Activated CD4-positive, alpha-beta T cell treated with anti-CD3 and anti-CD28 coated beads for 4 hours (primary cell): ENCODE measurements at places on chromosomes 3 and 15.

GRCh38 chr3:53820756-53821580 is 25.3 kb downstream of the CHDH start:
- no peak for DNase-seq

DNA sequence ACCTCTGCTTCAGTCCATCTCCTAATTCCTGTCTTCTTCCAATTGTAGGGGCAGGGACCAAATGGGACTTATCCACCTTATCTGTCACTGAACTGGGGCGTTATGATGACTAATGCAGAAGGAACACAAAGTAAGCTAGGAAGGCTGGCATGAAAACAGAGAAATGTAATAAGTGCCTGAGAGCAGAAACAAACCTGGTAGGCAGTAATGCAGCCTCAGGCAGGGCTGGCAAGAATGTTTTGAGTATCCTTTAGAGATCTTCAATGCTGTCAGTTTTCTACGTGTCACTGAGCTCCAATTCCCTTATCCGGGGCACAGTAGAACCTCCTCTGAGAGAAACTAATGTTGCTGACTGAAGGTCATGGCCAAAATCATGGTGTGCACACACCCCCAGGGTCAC is 246.2 kb upstream of the TBL1XR1 start:
- no peak for DNase-seq

- DNase-seq = peak; percentile 38
Observed at GRCh38 chr3:184261854-184262763, 756 bp upstream of the CAMK2N2 start.

DNA sequence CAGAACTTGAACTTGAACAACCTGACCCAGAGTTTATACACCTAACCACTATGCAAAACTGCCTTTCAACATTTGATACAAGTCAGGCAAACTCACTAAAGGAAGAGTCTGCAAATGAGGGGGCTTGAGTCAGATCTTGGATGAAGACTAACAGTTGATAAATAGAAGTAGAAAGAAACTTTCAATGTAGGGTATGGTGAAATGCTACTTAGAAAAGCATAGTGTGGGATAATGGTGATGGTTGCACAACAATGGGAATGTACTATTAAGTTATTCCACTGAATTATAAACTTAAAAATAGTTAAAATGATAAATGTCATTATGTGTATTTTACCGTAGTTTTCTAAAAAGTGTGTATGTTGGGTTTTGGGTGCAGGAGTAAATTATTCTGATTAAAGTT is 19.7 kb upstream of the ZNF280D start:
- DNase-seq = no peak

- DNase-seq = no peak
Observed at GRCh38 chr3:50256978-50257890, 11.7 kb upstream of the SEMA3B start.

DNA sequence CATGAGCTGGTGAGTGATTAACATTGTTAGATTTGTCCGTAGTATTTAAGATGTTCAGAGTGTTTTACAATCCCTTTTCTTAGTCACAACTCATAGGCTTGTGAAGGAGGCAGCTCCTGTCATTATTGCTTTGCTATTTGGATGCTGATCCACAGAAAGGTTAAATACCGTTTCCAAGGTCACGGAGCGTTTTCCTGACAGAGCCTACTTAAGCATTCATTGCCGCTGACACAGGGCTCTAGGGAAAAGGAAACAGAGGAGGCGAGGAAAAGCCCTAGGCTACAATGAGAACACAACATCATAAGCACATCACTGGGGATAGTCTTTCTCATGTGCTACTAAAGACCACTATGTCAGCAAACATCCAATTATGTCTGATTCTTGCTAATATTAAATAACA is 38.5 kb upstream of the CPB1 start:
- DNase-seq = no peak

- no peak for DNase-seq
Observed at GRCh38 chr15:41259546-41260189, 28.6 kb downstream of the CHP1 start.

- DNase-seq = no peak
Observed at GRCh38 chr15:70132139-70132538, 34.4 kb upstream of the TLE3 start.

DNA sequence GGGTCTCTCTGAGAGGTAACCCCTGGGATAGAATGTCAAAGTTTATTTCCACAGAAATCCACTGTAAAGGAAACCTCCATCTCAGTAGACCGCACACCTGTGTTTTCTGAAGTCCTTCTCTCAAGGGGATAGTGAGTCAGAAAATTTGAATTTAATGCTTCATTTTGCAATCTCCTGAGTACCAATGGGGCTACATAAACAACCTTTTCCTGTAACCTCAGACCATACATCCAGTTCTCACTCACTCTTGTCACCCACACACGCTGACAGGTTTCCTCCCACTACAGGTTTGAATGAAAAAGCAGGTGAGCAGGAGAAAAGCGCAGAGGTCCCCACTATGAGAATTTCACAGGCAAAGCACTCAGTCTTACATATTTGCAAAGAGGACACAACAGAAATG is 165.3 kb upstream of the MCTP2 start:
- no peak for DNase-seq

DNA sequence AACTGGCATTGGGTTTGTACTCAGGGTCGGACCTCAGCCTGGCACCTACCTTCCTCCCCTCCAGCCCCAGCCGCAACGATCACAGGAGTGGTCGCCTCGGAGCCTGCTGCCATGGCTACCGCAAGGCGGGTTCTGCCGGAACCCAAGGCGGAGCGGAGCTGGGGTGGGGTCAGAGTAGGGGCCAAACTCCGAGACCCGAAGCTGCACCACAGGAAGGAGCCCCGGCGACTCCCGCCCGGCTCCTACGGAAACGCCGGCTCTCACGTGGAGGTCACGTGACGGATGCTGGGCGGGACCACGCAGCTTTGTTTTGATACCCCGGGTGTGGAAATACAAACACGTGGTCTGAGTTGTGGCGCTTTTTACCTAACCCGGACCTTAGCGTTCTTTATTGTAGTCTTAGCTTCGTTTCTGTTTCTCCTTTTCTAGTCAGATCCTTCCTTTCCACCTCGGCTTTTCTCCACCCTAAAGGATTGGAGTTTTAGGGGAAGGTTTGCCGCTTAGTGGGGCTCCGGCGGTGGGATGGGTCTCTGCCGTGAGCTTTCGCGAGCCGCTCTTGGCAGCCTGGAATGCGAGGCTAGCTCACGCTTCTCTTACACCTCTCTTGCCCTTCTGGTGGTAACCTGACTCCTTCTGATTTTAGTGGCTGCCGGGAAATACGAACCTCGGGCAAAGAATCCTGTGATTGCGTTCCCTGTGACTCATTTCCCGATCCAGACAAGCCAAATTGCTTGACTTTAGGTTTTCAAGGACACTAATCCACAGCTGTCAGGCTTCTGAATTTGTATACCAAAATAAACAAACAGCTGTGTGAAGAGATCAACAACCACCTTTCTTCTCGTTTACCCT is at the start of gene HSPBAP1:
HSPBAP1 (minus strand) TSS at position 264 of the 849 bp plus-strand sequence; CDS start at position 113, 151 bp downstream.
- DNase-seq = peak; percentile 83

- DNase-seq = no peak
Observed at GRCh38 chr15:76201536-76202255, 109.6 kb downstream of the ETFA start.

DNA sequence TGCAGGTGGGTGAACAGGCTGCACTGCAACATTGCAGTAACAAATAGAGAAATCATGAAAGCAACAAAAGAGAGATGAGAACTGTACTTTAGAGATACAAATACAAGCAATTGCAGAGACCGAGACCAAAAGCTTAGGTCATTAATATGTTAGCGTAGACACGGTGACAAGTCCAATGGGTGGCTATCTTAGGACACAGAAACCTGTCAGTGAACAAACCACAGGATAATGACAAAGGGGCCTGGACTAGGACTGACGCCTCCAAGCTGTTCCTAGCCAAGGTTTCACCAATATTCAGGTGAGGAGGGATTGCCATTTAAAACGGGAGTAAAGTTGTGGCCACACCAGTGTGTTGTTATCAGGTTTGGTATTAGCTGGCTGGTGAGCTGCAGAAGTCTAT is 41.7 kb upstream of the BLM start:
- DNase-seq = no peak

- no peak for DNase-seq
Observed at GRCh38 chr3:71578054-71578751, 5.3 kb downstream of the FOXP1 start.

GRCh38 chr3:127114337-127115070 is 78.4 kb upstream of the PRR23E start:
- no peak for DNase-seq

DNA sequence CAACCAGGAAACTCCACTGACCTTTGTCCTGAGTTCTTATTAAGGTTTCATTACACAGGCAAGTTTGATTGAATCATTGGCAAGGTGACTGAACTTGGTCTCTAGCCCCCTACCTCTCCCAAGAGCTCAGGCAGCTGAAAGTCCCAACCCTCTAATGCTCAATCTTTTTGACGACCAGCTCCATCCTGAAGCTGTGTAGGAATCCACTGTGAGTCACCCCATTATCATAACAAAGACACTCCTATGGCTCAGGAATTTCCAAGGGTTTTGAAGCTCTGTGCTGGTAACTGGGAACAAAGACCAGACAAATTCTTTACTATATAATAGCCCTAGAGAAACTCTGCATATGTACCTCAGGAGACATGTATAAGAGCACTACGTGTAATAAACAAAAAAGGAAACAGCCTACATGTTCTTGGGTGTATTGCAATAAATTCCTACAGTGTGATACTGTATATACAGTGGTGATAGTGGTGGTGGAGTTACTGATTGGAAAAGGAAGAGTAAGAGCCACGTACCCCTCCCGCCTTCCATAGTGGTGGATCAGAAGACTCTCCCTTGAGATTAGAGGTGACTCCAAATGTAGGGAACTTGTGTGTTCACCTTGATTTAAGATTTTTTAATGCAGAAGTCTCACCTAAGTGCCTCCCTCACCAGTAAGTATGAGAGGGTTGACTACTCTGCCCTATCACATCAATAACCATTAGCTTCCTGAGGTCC is 116.6 kb downstream of the ST8SIA2 start:
- DNase-seq = no peak

- no peak for DNase-seq
Observed at GRCh38 chr3:143480344-143480743, 360.8 kb downstream of the CHST2 start.

GRCh38 chr3:126257984-126258383 is 77.6 kb upstream of the ALDH1L1 start:
- no peak for DNase-seq

- peak; percentile 16 for DNase-seq
Observed at GRCh38 chr3:178084938-178085816, 451.1 kb upstream of the KCNMB2 start.

DNA sequence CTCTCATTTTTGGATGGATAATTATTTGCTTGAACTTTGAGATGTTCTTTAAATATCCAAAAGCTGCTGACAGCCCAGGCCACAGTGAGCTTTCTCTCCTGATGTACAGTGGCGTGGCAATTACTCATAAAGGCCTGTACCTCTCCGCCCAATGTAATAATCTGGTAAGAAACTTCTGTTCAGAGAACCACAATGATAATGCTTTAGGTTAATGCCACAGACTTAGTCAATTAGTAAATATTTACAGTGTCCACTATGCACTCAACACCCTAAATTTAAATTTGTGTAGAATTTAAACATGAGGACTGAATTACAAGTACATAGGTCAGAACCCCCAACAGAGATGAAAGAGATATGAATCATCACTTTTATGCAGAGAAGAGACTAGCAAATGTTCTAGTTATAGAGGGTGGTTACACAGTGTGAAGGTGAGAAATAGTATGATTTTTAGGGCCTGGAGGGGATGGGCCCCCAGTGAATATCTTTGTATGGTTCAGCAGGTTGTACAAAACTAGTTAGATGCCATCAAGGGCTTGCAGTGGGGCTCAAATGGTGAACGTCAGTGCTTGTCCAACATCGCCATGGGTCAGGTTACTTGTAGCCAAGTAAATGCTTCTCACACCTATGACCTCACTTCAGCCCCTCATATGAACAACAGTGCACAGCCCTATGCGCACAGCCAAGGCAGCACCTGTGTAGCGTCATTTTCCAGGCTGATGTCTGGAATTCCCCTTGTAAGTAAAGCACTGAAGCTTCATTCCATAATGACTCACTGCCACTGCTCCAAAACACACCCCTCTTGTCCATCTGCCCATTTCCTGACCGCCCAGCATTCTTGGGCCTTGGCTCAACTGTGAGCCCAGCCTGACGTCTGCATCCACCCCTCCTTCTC is 13.3 kb downstream of the ABHD2 start:
- DNase-seq = no peak

GRCh38 chr3:61110576-61110975 is 140.7 kb downstream of the FHIT start:
- DNase-seq = no peak

DNA sequence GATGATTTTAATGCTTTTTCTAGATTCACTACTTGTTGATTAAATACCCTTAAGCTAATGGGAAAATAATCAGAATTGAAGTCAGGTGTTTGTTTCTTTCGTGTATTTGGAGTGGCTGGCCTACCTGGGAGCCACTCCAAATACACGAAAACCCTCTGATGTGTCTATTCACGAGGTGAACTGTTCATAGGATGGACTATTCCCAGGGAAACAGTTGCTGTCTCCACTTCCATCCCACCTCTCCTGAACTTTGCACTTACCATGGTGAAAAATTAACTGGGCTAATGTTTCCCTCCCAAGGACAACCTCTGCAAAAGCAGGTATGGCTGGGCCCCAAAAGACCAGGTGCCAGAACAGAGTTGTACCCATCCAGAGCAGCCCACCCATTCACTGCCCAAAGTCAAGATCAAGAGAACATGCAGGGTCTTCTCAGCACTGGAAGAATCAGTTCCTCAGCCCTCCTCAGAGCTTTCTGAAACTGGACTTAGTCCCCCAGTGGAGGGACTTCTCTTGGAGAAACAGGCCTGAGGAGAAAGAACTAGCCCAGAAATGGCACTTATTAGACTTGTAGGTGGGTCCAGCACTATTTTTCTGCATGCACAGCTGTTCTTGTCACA is 2.9 kb upstream of the SMAD3 start:
- DNase-seq = no peak

DNA sequence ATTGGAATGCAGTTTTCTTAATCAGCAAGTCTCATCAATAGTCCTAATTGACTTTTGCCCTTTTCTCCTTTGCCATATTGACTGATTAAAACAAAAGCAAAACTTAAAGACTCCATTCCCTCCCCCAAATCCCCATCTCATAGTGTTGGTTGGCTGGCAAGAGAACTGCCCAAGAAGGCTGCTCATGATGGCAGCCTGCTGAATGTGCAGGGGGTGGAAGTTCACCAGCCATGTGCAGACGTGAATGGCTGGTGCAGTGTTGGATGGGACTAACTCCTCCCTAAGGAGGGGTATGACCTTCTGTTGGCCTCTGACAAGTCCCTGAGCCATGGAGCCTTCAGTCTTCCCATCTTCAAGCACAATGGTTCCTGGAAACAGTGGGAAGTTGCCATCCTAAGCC is 7.0 kb downstream of the SMAD3 start:
- no peak for DNase-seq
